ENCODE measurements at places on chromosomes 1 and 21.

DNA sequence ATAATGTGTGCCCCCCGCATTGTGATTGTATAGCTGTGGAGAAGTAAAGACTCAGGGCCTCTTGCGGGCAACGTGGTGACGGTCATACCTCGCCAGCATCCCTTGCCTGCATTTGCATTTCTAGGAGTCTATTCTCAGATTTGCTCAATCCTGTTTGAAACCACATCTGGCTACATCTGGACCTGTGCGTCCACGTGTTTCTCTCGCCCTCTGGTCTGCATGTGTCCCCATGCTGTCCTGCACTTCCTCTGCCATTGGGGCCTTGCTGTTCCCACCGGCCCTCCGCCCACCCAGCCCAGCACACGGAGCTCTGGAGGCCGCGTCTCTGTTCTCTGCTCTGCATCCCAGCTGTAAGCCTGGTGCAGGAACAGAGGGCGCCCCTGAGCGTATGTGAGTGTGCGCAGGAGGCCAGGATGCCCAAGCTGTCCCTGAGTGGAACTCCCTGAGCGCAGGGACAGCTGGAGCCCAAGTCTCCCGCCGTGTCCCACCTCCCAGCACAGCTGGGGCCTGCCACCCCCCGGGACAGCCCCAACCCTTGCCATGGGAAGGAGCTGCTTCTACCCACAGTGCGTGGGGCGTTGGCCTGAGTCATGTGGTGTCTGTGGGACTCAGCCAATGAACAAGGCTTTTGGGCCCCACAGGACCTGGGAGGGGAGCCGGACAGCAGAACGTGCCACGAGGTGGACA lies 1.6 kb downstream of the KRTAP10-2 start:
- peak; percentile 37 for DNase-seq

- DNase-seq: no peak
Observed at GRCh38 chr1:54070171-54070837, 16.9 kb downstream of the TCEANC2 start.

- DNase-seq: no peak
Observed at GRCh38 chr1:100087396-100087795, 45.3 kb downstream of the SASS6 start.

GRCh38 chr1:150006881-150007421 lies 3.6 kb downstream of the OTUD7B start:
- no peak for DNase-seq

DNA sequence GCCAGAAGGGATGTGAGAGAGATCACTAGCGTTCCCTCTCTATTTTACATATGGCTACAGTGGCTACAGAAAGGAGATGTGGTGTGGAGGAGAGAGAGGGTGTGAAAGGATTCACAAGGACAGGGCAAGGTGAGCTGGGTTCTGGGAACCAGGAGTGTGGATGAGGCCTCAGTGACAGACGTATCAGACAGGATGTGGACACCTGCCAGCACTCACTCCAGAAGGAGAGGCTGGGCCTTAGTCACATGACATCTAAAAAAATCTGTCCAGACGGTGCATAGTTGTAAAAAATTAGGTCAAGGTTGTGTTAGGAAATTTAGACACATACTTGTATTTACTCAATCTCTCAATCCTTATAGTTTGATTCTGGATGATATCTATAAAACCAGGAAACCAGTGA lies 10.6 kb downstream of the TRIM67 start:
- no peak for DNase-seq

DNA sequence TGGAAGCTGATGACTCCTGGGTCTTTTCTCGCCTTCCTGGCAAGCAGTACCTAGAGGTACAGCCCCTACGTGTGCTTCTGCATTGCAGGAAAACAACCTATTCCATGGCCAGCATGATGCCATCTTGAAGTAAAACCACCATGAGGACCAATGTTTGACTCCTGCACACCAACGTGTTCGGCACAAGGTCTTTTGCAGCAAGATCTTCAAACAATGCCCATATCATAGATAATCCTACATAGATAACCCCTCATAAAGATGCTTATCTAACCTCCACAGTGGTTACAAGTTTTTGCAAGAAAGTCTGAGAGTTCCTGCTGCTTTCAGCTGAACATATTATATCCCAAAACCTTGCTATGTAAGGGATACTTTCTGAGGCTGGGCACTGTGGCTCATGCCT lies 141.1 kb upstream of the MAP1LC3C start:
- no peak for DNase-seq

DNA sequence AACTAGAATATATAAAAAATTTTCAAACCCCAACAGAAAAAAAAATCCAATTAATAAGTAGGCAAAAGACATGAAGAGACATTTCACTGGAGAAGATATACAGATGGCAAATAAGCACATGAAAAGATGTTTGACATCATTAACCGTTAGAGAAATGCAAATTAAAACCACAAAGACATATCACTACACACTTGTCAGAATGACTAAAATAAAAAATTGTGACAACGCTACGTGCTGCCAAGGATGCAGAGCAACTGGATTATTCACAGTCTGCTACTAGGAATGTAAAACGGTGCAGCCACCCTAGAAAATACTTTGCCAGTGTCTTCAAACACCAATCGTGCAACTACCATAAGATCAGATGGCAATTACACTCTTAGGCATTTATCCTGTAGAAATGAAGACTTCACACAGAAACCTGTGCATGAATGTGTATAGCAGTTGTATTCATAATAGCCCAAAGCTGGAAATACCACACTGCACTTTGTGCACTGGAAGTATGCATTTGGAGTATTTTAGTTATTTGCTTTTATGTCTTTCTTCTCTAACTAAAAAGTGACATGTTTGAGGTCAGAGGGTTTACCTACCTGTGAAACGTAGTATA lies 75.3 kb upstream of the PALMD start:
- DNase-seq: no peak

DNA sequence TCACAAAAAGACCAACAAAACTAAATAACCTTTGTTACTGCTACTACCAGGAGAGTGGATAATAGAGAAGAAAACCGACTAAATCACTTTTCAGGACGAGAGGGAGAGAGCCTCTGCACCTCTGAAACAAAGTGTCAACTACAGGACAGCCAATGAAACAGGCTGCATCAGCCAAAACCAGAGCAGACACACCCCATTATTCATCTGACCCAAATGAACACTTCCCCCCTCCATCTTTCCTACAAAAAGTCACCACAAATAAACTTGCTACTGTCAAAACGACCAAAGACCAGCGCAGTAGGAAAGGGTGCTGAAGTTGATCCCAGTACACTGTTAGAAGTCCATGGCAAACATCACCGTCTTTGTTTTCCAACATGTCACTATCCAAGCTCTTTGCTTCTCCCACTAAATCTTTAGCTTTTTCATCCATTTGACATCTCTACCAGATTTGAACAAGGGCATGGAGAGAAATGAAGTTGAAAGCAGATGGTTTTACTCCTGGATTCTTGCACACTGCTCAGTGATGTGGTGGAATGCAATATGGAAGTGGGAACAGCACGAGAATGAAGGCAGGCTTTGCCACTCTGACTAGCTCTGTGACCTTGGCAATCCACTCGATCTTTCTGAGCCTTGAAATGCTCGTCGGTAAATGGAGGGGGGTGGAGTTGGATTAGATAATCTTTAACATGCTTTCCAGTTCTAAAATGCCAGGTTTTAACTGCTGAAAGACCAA lies 20.5 kb downstream of the DSTYK start:
- DNase-seq: no peak

- DNase-seq: no peak
Observed at GRCh38 chr1:71640116-71640515, 559.3 kb upstream of the ZRANB2 start.

DNA sequence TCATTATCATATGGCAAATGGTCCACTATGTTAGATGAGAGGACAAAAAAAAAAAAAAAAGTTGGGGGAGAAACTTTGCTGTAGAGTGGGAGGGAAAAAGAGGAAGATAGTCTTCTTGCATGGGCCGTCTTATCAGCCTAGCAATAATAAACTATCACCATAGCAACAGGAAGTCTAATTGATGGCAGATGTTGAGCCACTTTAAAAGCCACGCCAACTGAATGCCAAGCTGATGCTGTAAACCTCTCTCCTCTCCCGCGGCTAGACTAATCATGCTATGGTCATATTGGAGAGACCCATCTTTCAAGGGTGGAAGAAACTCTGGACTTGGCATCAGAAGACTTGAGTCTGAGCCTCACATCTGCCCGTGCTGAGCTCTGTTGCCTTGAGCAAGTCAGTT lies 122.2 kb upstream of the HOOK1 start:
- no peak for DNase-seq

- DNase-seq: no peak
Observed at GRCh38 chr1:155978973-155979429, 654 bp upstream of the ARHGEF2 start.

DNA sequence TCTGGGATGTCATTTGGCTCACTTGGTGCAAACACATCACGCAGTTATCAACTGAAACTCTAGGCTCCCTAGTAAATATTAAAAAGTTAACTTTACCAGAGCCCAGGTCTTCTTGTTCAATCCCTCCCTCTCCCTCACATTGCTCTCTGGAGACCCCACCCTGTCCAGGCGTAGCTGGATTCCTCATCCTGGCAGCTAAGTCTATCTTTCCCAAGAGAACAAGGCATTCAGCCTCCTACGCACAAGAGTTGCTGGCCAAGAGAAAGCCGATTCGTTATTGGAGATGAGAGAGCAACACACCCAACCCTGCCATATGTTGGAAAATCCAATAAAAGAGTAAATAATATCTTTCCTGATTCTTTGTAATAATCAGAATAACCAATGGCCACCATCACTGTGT lies 117.9 kb downstream of the SLC30A10 start:
- DNase-seq: no peak

- DNase-seq: no peak
Observed at GRCh38 chr1:229161740-229162139, 109.2 kb upstream of the RAB4A start.

GRCh38 chr1:115811140-115811828 lies 29.6 kb downstream of the NHLH2 start:
- no peak for DNase-seq

DNA sequence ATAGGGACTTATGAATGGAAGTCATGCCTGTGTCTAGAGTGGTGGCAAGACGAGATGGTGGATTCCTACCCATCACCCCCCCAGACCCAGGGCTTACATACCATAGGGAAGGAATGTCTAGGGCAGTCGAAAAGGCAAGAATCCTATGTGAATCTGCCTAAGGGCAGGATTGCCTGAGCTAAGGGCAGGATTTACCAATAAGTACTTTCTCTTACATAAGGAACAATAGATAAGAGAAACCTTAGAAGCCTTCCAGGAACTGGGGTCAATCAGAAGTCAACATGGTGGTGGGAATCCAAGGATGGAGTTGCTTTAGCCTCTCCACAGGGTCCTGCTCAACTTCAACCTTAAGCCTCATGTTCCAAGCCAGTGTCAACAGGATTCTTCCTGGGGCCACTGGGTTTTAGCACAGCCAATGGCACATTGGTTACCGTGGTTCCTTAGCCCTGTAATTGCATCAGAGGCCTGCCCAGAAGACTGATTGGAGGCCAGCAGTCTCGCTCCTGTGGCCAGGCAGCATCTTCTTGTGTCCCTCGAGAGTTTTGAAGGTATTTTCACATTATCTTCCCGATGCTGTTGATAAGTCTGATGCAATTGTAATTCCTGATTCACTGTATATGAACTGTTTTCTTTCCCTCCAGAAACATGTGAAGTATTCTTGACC lies 20.7 kb downstream of the BACE2 start:
- no peak for DNase-seq

DNA sequence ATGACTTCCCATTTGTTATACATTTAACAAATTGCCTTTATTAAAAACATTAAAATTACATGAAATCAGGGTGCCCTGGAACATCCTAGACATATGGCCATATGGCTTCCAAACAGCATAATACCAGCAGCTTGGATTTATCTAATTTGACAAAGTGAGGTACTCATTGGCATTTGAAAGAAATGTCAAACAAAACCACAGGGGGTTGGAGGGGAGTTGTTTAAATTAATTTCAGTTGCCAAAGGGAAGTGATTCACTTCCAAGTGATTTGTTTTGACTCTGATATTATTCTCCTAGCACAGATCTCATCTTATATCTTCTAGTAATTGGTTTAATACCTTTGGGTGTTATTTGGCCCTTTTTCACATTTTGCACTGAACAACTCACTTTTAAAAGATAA lies 24.5 kb upstream of the POU2F1 start:
- no peak for DNase-seq

- no peak for DNase-seq
Observed at GRCh38 chr1:201125800-201126199, 1.2 kb downstream of the ASCL5 start.

GRCh38 chr1:165793951-165794350 lies 25.3 kb upstream of the TMCO1 start:
- DNase-seq: no peak

DNA sequence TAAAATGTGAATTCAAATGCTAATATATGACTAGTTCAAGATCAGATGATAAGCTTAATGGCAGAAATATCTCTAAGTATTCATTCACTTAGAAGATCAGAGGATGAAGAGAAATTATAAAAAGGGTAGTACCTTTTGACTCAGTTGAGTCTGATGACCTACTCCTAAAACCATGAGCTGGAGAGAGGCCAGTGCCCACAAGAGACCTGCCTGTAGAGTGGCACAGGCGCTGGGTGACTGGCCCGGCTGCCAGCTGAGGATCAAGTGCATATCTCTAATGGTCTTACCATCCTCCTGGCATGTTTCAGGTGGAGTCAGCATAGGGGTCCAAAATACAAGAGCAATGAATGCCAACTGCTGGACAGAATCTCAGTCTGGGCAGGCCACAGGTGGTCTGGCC lies 14.1 kb downstream of the DDAH1 start:
- DNase-seq: no peak

DNA sequence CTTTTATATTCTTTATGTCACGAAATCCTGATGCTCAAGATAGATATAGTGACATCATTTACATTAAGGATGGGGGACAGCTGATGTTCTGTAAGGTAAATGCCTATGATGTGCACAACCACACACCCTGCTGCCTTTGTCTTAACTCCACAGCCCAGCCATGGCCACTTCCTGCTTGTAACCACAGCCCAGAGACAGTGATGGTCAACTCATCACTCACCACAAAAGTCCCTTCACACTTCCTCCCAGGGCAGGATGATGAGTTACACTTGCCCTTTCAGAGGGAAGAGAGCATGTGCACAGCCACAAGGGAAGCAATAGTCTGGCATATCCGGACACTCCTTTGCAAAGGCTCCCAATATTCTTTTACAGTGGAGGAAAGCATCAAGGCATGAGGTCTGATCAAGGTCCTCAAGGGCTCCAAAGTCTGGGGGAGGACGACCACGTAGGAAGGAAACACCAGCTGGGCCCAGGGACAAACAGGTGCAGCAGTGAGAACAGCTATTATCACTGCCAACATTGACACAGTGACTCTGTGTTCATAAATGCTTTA lies 53.8 kb downstream of the PLPP3 start:
- no peak for DNase-seq

GRCh38 chr1:150973258-150973835 lies 1.3 kb downstream of the CERS2 start:
- DNase-seq: no peak
